ENCODE measurements at places on chromosomes 7 and 10.

DNA sequence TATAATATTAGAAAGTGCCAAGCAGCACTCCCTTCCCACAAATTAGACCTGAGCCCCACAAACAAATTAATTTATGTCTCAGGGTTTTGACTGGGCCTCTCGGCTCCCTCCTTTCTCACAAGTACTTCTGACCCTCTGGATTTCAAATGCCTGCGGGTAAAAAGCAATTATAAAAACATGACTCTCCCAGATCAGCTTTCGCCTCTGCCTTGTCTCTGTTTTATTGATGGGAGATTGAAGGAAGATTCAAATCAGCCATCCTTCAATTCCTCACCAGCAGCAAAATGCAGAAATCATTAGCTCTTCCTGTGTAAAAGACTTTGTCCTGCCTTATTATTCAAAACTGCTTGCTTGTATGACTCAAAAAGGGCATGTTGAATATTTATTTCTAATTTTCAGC is 453.7 kb upstream of the MKI67 start:
- DNase-seq, result no peak

- DNase-seq, result no peak
These were observed 1226.4 kb downstream of the XPNPEP1 start for GRCh38 chr10:108696792-108697477.

- no peak for DNase-seq
These were observed at the start of gene VPS37D for GRCh38 chr7:73667344-73668102. Gene VPS37D (plus strand): TSS chr7:73667831. CDS start chr7:73667959, 128 bp downstream.

DNA sequence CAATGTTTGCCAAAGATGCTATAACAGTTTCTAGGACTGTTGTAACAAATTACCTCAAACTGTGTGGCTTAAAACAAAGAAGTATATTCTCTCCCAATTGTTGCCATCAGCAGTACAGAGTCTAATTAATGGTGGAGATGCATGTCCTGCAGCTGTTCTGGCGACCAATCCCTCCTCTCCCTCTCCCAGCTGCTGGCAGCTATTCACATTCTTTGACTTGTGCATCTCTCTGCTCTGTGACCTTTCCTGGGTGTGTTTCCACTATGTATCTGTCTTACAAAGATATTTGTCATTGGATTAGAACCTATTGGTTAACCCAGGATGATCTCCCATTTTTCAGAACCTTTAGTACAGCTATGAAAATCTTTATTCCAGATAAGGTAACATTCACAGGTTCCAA is 561.7 kb upstream of the POM121L12 start:
- no peak for DNase-seq

DNA sequence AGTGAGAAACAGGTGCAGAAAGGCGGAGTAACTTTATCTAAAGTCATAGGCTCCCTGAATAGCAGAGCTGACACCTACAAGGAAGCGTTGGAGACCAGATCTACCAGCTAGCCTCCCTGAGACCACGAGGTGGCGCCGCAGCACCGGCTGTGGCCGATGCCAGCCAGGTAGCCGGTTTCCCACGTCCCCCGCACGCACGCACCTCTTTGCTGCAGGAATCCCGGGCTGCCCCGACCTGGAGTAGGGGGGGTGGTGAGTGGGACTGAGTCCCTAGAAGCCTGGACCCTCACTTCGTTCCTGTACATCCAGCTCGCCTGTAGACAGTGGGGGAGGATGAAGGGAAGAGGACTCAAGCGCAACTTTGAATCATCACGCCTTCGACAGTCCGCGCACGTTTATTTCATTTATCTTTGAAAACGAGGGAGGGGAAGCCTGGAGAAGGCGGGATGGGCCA is 3.7 kb downstream of the ELOVL3 start:
- DNase-seq, result no peak

DNA sequence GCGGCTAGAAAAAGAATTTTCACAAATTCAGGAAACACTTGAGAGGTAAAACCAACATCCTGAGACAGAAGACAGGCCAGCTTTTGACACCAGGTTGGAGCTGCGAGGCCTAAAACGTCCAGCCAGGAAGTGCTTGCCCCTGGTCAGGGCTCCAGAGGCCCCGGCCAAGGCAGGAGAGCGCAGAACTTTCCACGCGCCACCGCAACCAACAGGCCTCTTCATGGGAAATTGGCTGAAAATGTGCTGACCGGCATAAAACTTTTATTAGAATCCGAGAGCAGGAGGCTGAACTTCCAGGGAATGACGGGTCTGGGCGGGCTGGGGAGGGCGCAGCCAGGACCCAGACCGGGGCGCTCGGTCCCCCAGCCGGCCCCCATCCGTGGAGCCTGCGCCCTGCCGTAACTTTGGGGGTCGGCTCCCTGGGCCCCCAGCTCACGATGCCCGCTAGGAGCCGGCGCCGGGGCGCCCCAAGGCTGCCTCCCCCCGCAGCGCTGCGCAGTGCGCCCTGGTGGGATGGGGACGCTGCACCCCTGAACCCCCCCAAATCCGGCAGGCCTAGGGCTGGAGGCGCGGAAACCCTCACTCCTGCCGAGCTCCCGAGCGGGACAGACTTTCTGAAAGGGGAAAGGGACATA is 414.0 kb upstream of the MKI67 start:
- DNase-seq, result no peak

DNA sequence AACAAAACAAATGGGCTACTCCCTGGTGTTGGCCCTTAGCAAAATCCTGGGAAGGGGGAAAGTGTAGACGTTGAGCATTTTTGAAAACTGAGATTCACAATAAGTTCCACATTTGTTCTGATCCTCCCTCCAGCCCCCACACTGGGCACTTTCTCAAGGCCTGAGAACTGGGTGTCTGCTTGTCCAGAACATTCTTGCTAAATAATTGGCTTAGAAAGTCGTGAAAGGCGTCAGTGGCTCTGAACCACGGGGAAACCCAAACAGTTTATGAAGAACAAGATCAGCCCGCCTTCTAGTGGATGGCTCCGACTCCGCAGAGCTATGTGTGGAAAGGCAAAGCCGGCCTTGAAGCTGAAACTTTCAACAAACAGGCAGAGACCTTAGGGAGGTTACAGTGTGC is 370.1 kb downstream of the PRPF18 start:
- DNase-seq, result no peak

GRCh38 chr7:151110941-151111645 is 24.8 kb downstream of the AGAP3 start:
- DNase-seq, result no peak

DNA sequence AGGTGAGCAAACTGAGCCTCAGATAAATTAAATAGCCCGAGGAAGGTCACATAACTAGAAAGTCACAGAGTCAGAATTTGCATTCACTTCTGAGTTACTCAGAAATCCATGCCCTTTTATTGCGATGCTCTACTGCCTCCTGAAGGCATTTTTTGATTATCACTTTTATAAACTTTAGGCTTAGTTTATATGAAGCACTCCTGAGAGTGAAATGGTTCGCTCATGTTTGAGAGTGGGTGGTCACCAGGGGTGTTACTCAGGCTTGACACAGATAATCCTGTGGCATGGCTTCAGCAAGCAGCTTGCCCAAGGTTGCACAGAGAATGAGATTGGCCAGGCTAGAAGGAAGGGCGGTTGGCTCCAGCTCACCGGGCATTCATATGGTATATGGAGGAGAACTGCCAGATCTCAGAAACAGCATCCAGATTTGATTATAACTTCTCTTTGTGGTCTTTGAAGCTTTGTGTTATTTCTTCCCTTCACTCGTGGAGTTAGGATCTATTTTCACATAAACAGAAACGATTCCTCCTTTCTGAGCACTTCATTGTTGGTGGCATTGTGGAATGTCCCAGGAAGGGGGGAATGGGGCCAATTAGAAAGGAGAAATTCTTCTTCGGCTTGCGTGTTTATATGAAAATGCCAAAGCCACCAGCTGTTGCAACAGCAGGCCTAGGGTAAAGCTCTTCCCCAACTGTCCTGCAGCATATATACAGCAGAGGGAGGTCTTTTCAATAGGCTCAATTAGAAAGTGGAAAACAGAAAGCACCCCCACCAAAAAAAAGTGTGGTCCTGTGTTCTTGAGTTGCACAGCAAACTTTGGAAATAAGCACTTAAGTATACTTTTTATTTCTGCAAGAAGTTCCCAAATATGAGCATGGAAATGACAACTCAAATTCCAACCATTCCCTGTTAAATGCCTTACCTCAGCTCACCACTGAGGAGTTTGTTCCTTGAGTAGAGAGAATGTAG is 628.8 kb downstream of the SUGCT start:
- no peak for DNase-seq

GRCh38 chr10:108500396-108500795 is 1335.9 kb upstream of the SORCS1 start:
- no peak for DNase-seq

- DNase-seq, result no peak
These were observed 119.5 kb downstream of the AOAH start for GRCh38 chr7:36604806-36605205.

All from NCI-H2081 treated with DMSO at 0.1 percent for 48 hours (cell line).